Progenitor cell of endocrine pancreas (in vitro differentiated cells): ENCODE measurements at places on chromosomes 16 and 17. TPM values are rescaled to one million over a fixed set of nuclear protein-coding genes. Genes with fewer than 3 reads are reported as not detected.
A peak's percentile ranks its signal among the peaks of the same experiment; 100 is the strongest.

GRCh38 chr16:15494236-15494635 is 59.8 kb downstream of the BMERB1 start:
- no peak for DNase-seq

CYGB gene
- 0.46 and 1.0 TPM in 2 replicates for total RNA-seq

DNA sequence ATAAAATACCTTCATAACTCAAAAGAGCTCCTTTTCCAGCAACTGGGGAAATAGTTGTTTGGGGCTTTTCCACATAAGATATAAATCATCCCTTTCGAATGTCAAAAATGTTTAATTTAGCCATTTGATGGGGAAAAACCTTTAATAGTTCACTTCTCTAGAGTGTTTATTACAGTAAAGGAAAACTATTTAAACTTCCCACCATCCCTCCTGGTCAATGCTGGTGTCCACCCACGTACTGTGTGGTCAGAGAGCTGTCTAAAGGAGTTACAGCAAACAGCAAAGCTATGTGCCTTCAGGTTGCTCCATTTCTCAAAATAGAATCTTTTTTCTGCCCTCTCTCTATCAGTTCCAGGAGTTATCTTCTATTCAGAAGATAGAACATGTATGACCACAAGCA is 33.5 kb downstream of the KANSL1 start:
- no peak for DNase-seq

HBA2 gene
- total RNA-seq: not detected in 2 replicates

GRCh38 chr17:66772148-66772812 is 62.6 kb upstream of the CACNG5 start:
- DNase-seq: no peak

GRCh38 chr17:34081269-34081668 is 173.8 kb upstream of the CCL2 start:
- DNase-seq: no peak

- DNase-seq: no peak
These were observed 9.8 kb upstream of the JUP start for GRCh38 chr17:41796121-41796895.

TBC1D3E gene
- 0.14 TPM in 1 of 2 replicates, not detected in the other for total RNA-seq

DNA sequence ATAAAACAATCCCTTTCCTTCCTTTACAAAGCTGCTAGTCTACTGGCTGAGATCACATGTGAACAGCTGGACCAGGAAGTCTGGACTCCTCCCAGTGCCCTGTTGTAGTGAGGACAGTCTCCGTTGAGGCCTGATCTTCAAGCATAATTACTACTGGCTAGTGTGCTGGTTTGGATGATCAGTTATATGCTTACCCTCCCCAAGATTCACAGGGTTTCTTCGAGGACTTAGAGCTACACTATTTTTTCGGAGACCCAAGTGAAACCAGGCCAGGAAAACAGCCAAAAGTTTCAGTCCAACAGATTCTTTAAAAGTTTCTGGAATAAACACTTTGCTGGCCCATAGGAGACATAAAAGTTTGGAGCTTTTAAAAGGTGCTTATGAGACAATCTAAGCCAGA is 194.9 kb upstream of the CDH11 start:
- no peak for DNase-seq

- no peak for DNase-seq
These were observed 24.2 kb downstream of the TPSD1 start for GRCh38 chr16:1279945-1280589.

TAOK1 gene
- total RNA-seq: 89.1 and 90.3 TPM in 2 replicates

- DNase-seq: peak; percentile 40
These were observed 8.9 kb downstream of the CALB2 start for GRCh38 chr16:71367241-71367976.

GRCh38 chr17:19987897-19988296 is 10.3 kb upstream of the AKAP10 start:
- DNase-seq: no peak

GINS2 gene
- 20.9 and 22.3 TPM in 2 replicates for total RNA-seq

LAT gene
- 5.8 and 8.0 TPM in 2 replicates for total RNA-seq

- no peak for DNase-seq
These were observed 50.0 kb downstream of the SSH2 start for GRCh38 chr17:29880031-29880430.

GRCh38 chr17:82349287-82349701 is 9.8 kb upstream of the TEX19 start:
- DNase-seq: no peak

MYCBPAP gene
- 1.7 and 3.5 TPM in 2 replicates for total RNA-seq

GRCh38 chr16:89413811-89414585 is 76.4 kb downstream of the ANKRD11 start:
- no peak for DNase-seq

- DNase-seq: no peak
These were observed 404.9 kb upstream of the CDH5 start for GRCh38 chr16:65961476-65962143.

CPHXL gene
- total RNA-seq: not detected in 2 replicates

TAC4 gene
- not detected in 2 replicates for total RNA-seq

GRCh38 chr17:38881600-38882191 is 11.8 kb downstream of the LASP1 start:
- DNase-seq: no peak

GRCh38 chr17:17134957-17135333 is 71.2 kb downstream of the PLD6 start:
- no peak for DNase-seq

DNA sequence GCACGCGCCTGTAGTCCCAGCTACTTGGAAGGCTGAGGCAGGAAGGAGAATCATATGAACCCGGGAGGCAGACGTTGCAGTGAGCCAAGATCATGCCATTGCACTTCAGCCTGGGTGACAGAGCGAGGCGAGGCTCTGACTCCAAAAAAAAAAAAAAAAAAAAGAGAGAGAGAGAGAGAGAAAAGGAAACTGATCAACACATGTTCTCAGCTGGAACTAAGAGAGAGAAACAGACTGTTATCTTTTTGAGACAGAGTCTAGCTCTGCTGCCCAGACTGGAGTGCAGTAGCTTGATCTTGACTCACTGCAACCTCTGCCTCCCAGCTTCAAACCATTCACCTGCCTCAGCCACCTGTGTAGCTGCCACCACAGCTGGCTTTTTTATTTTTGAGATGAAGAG is 60.4 kb downstream of the STH start:
- DNase-seq: no peak

ZNF598 gene
- 41.5 and 43.6 TPM in 2 replicates for total RNA-seq
